ENCODE measurements at places on chromosomes 12 and 14. TPM values are rescaled to one million over a fixed set of nuclear protein-coding genes. Genes with fewer than 3 reads are reported as not detected.

GRCh38 chr12:114895827-114896226, 211.9 kb upstream of the TBX3 start:
- no peaks in the 10 kb centered on the region for H3K36me3 ChIP-seq
- no peak for DNase-seq
- H3K4me1 ChIP-seq = no peaks in the 10 kb centered on the region
- H3K4me3 ChIP-seq = no peak overlapping the region
- no peak overlapping the region for H3K27ac ChIP-seq

- H3K4me3 ChIP-seq = no peak overlapping the region
- H3K4me1 ChIP-seq = no peaks in the 10 kb centered on the region
- H3K36me3 ChIP-seq = no peaks in the 10 kb centered on the region
- no peak for DNase-seq
- H3K27ac ChIP-seq = no peak overlapping the region
Measured at GRCh38 chr12:34215893-34216285, 193.6 kb downstream of the ALG10 start.

DNA sequence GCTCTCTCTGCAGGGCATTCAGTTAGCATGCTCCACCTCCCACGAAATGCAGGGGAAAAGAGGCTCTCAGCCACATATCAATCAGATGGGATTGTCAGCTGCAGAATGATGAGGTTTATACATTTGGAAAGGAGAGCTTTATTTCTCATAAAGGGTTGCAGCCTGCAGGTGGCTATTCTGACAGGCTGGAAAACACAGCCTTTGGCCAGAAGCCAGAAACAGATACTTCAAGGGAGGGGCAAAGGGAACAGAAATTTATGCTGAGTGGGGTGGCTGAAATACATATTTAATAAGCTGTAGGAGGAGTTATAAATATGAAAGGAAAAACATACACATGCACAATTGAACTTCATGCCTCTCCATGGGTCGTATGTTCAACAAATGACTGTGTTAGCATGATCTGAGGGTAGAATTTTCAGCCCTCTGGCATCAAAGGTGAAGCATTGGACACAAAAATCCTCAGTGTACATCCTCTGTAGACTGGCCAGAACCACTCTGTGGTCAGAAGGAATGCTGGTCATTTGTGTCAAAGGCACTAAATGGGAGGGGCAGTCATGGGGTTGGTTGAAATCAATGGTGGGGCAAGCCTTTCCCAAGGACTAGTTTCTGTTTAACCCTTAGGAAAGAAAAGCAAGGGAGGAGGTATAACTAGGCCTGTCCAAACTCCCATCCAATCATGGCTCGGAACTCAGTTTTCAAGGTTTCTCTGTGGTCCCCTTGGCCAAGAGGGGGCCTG, 62.4 kb downstream of the TMX1 start:
- no peak overlapping the region for H3K4me3 ChIP-seq
- H3K27me3 ChIP-seq = no peaks in the 10 kb centered on the region
- no peak for DNase-seq
- H3K4me1 ChIP-seq = no peaks in the 10 kb centered on the region

GRCh38 chr14:60102389-60102788, 10.7 kb downstream of the PCNX4 start:
- H3K4me1 ChIP-seq = no peaks in the 10 kb centered on the region
- no peak overlapping the region for H3K27ac ChIP-seq
- DNase-seq = no peak
- no peaks in the 10 kb centered on the region for H3K27me3 ChIP-seq
- peaks cover 4% of the 10 kb centered on the region for H3K36me3 ChIP-seq

- no peaks in the 10 kb centered on the region for H3K4me1 ChIP-seq
- H3K27ac ChIP-seq = no peak overlapping the region
- no peaks in the 10 kb centered on the region for H3K27me3 ChIP-seq
- H3K4me3 ChIP-seq = no peak overlapping the region
- H3K36me3 ChIP-seq = no peaks in the 10 kb centered on the region
Measured at GRCh38 chr12:90245391-90245790, 536.8 kb upstream of the ATP2B1 start.

- H3K36me3 ChIP-seq = no peaks in the 10 kb centered on the region
- no peak for DNase-seq
- no peaks in the 10 kb centered on the region for H3K4me1 ChIP-seq
- no peak overlapping the region for H3K4me3 ChIP-seq
- H3K27me3 ChIP-seq = no peaks in the 10 kb centered on the region
- no peak overlapping the region for H3K27ac ChIP-seq
Measured at GRCh38 chr14:58777541-58777979, 139.8 kb downstream of the DACT1 start.

DNA sequence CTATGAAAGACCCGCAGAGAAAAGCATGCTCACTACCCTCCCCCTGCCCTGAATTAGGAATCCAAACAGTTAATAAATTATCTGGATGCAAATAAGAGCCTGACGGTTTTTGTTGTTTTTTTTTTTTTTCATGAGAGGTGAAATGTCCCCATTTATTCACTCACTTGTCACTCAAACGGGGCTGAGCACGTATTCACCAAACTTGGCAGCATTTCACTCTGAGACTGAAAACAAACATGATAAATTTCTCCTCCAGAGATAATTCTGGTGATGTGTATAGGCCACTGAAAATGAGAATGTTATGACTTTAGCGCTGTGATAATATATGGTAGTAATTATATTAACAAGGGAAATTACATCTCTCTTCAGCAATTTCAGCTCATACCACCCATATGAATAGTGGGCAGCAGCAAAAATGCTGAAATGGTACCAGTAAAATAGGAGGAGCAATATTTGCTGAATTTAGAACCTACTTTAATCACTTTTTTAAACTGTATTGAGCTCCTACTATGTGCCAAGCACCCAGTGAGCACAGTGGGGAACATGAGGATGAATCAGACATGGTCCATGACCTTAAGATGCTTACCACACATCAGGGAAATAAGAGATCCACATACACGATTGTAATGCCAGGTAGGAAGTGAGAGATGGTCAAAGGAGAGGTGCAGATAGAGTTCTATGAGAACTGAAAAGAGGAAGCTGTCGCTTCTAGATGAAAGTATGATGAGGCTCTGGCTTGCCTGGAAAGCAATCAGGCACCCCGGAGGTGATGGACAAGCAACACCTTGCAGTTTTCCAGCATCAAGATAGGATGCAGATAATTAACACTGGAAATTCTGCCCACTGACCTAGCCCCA, 286.5 kb upstream of the TMPO start:
- no peaks in the 10 kb centered on the region for H3K4me1 ChIP-seq
- no peak overlapping the region for H3K27ac ChIP-seq
- H3K27me3 ChIP-seq = no peaks in the 10 kb centered on the region
- H3K36me3 ChIP-seq = no peaks in the 10 kb centered on the region

- no peaks in the 10 kb centered on the region for H3K27me3 ChIP-seq
- H3K4me1 ChIP-seq = peaks cover 4% of the 10 kb centered on the region
- no peak overlapping the region for H3K4me3 ChIP-seq
- H3K36me3 ChIP-seq = no peaks in the 10 kb centered on the region
- DNase-seq = no peak
Measured at GRCh38 chr12:49667325-49668090, 39.7 kb downstream of the FMNL3 start.

DNA sequence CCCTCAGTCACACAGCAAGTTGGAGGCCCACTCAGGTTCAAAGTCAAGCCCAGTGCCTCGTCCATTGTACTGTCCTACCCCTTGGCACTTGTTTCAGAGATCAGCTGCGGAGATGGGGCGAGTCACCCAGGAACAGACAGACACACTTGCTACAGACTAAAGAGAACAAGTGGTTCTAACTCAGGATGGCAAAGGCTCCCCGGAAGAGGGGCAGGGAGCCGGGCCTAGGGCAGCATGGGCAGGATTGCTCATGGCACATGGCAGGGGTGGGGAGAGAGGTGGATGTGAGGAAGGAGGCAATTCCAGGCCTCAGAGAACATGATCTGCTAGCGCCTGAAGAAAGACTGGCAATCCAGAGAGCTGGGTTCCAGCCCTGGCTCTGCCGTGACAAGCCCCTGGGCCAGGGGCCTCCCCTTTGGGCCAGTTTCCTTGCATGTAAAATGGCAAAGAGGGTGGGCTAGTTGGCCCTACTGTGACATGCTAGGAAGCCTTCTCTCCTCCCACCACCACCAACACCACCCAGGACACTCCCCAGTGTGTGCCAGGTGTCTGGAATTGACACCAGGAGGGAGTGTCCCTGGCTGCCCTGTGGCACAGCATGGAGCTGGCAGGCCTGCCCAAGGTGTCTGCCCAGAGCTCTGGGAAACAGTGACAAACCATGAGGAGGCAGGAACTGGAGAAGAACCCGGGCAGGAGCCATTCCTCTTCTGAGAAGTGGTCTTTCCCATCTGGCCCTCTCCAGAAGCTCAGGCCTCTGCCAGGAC, 24.0 kb upstream of the IRF2BPL start:
- peaks cover 12% of the 10 kb centered on the region for H3K4me1 ChIP-seq
- H3K27me3 ChIP-seq = no peaks in the 10 kb centered on the region
- H3K27ac ChIP-seq = no peak overlapping the region
- H3K36me3 ChIP-seq = no peaks in the 10 kb centered on the region
- no peak overlapping the region for H3K4me3 ChIP-seq
- no peak for DNase-seq

Gene DNAJC22
- total RNA-seq = 0.39 TPM

Gene WDR89
- 32.0 TPM for total RNA-seq

- no peak overlapping the region for H3K27ac ChIP-seq
- H3K4me3 ChIP-seq = no peak overlapping the region
- no peak for DNase-seq
- H3K4me1 ChIP-seq = peaks cover 16% of the 10 kb centered on the region
- no peaks in the 10 kb centered on the region for H3K36me3 ChIP-seq
- H3K27me3 ChIP-seq = no peaks in the 10 kb centered on the region
Measured at GRCh38 chr12:12997734-12998133, 2.3 kb downstream of the HEBP1 start.

GRCh38 chr14:53990978-53991377, 34.4 kb upstream of the BMP4 start:
- H3K4me1 ChIP-seq = no peaks in the 10 kb centered on the region
- no peaks in the 10 kb centered on the region for H3K36me3 ChIP-seq
- H3K27ac ChIP-seq = no peak overlapping the region

DNA sequence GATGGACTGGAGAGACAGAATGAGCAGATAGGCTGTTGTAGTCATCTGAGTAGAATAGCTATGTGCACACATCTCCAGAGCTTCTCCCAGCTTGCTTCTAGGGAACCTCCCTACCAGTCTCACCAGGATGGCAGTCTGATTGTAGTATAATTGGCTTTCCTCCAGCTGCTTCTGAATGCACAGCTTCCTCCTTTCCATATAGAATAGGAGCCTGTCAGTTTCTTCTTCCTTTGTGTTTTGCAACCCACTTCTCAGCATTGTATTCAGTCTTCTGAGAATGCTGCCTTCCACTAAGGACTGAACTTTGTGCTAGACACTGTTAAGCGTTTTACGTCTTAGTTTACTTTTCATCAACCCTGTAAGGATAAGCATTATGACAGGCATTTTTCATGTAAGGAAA, 2.2 kb upstream of the CSAD start:
- no peak overlapping the region for H3K27ac ChIP-seq
- no peak for DNase-seq
- no peak overlapping the region for H3K4me3 ChIP-seq
- peaks cover 4% of the 10 kb centered on the region for H3K4me1 ChIP-seq
- H3K36me3 ChIP-seq = peaks cover 34% of the 10 kb centered on the region

Gene PALS1
- 19.0 TPM for total RNA-seq
